ENCODE measurements at places on chromosomes 7 and 10. TPM values are rescaled to one million over a fixed set of nuclear protein-coding genes. Genes with fewer than 3 reads are reported as not detected.

The AKR1D1 gene
- not detected for total RNA-seq

The TRPV5 gene
- total RNA-seq = not detected

The PLEKHS1 gene
- 0.80 TPM for total RNA-seq

The GARIN1A gene
- not detected for total RNA-seq

DNA sequence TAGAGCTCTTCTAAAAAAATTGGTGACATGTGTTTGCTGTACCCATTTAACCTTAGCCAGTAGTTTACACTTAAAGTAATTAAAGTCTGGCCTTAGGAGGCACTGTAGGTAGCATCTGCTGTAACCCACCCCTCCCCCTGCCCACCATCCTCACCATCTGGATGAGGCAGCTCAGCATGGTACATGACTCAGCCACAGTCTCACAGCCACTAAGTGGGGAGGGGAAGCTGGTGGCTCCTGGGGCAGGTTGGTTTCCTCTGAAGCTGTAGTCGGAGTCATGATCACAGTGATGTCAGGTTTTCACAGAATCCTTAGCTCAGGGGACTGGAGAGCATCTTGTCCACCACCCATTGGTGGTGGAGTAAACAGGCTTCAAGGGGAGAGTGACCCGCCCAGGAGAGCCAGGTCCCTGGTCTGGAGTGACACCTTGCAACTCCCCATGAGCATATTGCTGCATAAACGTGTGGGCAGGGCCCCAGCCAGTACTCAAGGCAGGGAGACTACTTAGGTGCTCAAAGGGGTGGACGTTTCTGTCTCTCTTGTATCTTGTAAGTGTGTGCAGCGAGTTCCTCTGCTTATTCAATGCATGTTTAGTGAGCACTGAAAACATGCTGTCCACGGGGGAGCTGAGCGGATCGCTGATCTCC lies 125.9 kb downstream of the GRK5 start:
- DNase-seq = peak; percentile 60

- no peak for DNase-seq
Observed at GRCh38 chr7:11833431-11833830, 1.4 kb upstream of the THSD7A start.

- DNase-seq = peak; percentile 97
Observed at GRCh38 chr10:97574374-97575126, 2.0 kb downstream of the ANKRD2 start.

DNA sequence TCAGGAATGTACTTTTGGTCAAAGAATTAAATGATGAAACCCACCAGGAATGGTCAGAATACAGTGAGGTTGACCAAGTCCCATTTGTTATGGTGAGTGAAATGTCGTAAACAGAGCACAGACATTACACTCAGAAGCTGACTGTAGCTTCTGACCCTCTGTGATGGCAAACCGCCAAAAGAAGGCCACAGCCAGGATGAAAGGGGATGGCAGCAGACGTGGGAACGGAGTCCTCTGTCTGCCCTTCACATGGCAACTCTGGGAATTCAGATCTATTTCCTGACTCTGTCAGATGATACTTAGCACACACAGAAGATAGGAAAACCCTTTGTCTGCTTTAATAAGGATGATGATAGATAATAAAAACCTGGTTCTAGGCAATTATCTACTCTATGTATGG lies 757.1 kb downstream of the SORCS3 start:
- DNase-seq = no peak

DNA sequence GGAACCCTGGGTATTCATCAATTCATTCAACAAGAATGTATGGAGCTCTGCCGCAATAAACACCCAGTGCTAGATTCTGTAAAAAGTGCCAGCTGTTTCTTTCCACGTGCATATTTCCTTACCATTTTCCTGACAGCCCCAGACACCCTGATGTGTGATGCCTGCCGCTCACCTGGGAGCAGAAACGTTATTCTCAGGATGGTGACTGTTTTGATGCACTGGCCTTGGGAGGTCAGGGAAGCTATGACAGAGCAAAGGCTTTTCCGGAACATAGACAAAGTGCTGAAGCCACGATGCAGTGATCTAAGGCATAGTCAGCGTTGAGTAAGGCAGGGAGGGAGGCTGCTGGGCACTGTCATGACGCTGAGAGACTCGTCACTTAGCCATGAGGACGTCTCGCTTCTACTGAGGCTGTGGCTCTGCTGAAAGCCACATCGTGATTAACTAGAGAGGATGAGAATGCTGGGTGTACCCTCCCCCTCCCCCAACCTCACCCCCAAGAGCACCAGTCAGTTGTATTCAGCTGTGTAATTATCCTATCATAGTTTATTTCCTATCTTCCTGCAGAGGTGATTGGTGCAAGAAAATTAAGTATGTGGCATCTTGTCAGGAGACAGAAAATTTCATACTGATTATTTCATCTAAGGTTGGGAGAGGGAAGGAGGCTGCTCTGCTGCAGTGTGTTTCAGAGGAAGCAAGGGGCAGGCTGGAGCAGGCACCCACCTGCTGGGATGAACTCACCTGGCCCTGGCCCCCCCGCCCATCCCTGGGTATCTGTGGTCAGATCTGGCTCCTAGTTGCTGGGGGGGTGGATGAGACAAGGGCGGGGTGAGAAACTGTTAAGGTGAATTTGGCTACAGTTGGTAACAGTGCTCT lies 48.8 kb upstream of the SMNDC1 start:
- peak; percentile 55 for DNase-seq

DNA sequence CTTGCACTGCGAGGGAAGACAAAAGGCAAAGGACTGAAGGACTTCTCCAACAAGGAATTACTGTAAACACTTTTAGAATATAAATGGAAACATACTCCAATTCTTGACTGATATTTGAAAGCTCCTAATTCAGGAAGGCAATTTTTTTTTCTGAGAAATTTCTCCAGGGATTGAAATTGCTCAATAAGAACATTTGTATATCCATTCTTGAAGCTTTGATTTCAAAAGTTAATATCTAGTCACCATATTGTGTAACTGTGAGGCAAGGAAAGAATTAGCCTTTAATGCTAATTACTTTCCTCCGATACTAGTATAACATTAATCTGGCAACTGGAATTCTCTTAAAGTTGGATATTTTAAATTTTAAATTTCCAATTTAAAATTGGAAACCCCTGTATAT lies 188.4 kb upstream of the COL1A2 start:
- no peak for DNase-seq

DNA sequence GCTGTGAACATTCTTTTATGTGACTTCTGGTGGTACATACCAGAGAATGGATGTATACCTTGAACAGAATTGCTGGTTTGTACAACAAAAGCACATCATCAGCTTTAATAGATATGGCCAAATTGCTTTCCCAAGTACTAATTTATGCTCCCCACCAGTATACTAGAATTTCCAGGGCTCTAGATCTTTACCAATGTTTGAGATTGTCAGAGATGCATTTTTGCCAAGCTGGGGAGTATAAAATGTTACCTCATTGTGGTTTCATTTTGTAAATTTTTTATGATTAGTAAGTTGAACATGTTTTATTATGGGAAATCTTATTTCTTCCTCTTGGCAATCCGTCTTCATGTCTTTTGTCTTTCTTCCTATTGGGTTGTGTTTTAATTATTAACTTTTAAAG lies 179.9 kb upstream of the TMEM106B start:
- no peak for DNase-seq

DNA sequence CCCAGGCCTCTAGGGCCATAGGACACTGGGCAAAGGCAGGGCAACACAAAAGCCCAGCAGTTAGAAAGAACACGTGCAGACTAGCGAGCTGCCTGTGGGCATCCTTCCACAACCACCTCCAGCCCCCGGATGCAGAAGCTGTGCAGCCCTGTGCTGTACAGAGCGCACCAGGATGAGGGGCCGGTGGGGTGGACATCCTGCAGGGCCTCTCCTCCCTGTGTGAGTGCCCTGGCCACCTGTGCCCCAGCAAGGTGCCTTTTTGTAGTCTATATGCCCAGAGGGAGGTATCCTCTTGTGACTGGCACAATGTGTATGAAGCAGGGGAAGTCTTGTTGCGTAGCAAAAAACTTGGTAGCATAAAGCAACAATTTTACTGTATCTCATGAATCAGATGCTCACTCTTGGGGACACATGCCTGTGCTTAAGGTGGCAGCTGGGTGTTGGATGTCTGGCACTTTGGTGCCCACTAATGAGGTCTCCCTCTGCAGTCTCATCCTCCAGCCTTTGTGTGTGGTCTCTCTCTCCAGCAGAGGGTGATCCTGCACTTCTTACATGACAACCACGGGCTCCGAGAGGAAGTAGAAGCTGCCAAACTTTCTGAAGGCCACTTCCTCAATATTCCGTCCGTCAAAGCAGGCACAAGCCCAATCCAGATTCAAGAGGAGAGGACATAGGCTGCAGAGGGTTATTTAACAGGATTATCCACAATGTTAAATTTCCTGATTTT lies 8.7 kb downstream of the NCAPG2 start:
- DNase-seq = peak; percentile 63

DNA sequence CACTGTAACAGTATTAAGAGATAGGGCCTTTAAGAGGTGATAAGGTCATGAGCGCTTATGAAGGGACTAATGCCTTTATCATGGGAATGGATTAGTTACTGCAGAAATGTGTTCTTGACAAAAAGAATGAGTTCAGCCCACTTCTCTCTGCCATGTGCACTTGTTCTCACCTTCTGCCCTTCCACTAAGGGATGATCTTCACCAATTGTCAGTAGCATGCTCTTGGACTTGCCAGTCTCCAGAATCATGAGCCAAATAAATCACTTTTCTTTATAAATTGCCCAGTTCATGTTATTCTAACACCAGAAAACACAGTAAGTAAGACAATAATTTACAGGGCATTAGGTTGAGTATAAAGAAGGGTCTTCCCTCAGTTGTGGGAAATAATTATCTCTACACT lies 189.1 kb downstream of the CRPPA start:
- no peak for DNase-seq

- DNase-seq = no peak
Observed at GRCh38 chr7:4093483-4093882, 588.6 kb upstream of the FOXK1 start.

GRCh38 chr10:6296828-6297251 lies 94.1 kb downstream of the PFKFB3 start:
- DNase-seq = no peak

- no peak for DNase-seq
Observed at GRCh38 chr10:130772676-130773075, 538.8 kb downstream of the TCERG1L start.

- no peak for DNase-seq
Observed at GRCh38 chr7:130941322-130942210, 207.6 kb upstream of the KLF14 start.

DNA sequence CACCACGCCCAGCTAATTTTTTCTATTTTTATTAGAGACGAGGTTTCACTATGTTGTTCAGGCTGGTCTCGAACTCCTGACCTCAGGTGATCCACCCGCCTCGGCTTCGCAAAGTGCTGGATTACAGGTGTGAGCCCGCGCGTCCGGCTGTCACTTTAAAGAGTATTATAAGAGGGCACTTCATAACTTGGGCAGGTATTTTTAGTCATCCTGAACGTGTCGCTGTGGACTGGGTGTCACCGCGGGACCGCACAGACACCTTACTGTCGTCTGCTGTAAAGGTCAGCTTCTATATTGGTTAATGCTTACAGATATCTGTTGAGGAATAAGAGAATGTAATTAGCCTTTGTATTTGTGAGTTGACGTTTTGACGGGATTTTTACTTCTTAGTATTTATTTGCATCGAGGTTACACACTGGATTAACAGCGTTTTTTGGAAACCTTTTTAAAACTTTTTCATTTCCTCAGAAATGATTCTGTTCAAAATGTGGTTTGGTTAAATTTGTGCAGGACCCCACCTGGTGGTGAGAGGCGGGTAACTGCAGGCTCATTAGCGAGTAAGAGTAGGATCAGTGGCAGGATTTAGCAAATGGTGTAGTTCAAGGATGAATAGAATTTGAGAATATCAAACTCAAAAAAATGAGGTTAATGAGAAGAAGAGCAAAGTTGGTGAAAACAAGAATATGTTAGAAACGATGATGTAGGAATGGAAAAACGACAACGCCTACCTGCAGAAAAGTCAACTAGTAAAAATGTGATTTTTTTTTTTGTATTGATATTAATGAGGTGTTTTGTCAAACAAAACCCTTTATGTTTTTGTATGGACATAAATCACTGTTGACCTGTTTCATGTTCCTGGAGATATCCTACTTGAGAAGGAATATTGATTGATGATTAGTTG lies 3.2 kb downstream of the DNAJB6 start:
- peak; percentile 42 for DNase-seq

DNA sequence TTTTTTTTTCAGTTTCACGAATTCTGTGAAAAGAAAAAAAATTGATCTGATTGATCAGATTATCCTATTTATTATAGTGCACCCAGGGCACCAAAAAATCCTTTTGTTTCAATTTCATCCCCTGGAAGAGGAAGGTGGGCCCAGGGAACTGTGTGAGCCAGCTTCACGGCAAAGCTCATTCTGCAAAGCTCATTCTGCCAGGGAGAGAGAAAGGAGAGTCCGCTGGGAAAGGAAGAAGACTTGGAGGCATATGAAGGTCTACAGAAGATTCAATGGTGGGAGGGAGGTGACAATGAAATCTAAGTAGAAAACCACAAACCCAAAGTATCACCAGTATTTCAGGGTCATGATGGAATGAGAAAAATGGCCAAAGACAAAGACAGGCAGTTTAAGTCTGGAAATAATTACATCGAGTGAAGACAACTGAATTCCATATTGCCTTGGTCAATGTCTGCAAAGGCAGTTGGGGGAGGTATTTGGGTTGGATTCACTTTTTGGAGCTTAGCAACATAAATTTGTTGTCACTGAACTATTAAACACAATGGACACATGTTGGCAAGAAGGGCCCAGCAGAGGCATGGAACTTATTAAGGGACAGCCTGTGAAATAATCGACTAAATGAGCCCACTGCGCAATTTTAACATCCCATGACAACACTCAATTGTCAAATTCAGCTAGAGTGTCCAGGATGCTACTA lies 587.8 kb upstream of the MKI67 start:
- DNase-seq = no peak

DNA sequence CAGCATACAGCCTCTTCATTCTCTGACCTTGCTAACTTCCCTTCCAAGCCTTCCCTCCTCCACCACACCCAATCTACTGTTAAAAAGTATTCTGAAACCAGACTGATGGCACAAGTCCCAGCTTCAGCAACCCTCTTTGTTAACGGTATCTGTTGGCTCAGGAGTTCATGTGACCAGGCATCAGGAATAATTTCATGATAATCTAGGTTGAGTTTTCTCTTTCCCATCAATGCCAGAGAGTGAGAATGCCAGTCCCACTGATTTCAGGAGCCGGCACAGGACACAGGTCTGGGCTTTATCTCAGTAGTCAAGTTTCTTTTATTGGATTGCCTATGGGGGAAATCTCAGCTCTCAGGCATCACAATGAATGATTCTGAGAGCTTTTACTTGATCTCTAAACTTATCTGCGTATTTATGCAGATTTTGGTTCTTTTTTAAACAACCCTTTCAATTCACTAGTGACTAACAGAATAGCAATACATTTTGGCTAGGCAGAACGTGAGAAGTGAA lies 231.0 kb upstream of the LYZL1 start:
- DNase-seq = peak; percentile 21

- no peak for DNase-seq
Observed at GRCh38 chr10:3064423-3064822, 2.9 kb upstream of the PFKP start.

DNA sequence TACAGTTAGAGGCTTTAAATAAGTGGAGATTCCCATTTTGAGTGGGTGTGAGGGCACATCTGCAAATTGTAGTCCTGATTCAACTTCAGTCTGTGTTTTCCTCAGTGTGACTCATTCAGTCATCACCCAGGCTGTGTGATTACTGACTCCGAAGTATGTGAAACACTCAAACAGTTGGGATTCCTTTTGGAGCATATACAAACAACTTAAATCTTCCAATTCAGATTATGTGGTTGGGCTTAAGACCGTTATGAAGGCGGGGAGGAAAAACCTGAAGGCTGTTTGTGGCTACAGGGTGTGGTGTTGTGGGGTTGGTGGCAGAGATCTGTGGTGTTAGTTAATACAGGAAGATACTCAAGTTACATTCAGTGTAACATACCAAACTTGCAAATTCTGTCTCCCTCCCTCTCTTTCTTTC lies 259.7 kb upstream of the FERD3L start:
- peak; percentile 100 for DNase-seq
